Thymus (tissue), 14 donors: ENCODE measurements at places on chromosomes 2 and 18. TPM values are rescaled to one million over a fixed set of nuclear protein-coding genes. Genes with fewer than 3 reads are reported as not detected.

STEAP3 gene
- 0.90 TPM for total RNA-seq

DNA sequence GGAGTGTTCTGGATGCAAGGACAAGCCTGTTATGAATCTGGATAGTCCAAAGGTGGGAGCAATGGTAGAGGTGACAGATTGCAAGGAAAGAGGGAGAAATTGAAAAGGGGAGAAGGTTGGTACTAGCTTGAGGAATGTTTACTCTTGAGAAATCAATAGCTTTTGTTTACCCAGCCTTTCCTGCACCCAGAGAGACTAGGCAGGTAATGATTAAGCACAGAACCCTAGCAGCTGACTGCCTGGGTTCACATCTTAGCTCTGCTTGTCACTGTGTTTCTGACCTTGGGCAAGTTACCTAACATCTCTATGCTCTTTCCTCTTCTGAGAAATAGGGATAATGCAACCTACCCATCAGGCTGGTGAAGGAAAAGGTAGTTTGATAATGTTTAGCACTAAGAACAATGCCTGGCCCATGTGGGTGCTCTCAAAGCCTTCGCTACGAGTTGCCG, 178.6 kb downstream of the MGAT5 start:
- DNase-seq: no peak
- peaks cover 64% of the 10 kb centered on the region for H3K36me3 ChIP-seq
- H3K27ac ChIP-seq: no peak overlapping the region
- H3K4me1 ChIP-seq: no peaks in the 10 kb centered on the region

DNA sequence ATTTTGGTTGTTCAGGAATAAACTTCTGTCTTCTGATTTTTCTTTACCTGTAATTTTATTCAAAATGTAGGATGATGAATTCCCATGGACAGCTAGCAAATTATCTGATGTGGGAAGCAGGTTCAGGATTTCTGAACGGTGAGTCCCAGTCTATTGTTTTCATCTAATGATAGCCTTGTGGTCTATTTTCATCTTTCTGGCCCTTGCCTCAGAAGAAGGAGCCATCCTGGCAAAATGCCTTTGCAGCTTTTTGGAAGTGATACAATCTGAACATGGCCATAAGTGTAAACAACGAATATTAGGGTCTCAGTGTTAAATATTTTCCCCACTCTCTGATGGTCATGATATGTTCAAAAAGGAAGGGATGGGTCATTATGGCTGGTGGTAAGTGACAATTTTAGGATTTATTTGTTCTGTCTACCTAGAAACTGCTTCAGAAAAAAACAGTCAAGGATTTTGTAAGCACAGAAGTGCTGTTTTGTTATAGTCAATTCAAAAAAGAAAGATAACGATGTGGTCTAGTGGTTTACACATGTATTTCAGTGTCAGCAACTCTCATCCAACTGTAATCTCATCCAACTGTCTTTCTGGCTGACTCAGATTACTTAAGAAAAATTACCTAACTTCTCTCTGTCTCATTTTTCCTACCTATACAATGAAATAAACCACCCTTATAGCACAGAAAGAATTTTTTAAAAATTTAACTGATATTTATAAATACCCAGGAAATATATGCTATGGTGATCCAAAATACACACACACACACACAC, 272.6 kb upstream of the ERBB4 start:
- peaks cover 10% of the 10 kb centered on the region for H3K4me1 ChIP-seq
- no peaks in the 10 kb centered on the region for H3K27me3 ChIP-seq
- DNase-seq: peak; percentile 21
- no peak overlapping the region for H3K4me3 ChIP-seq

DNA sequence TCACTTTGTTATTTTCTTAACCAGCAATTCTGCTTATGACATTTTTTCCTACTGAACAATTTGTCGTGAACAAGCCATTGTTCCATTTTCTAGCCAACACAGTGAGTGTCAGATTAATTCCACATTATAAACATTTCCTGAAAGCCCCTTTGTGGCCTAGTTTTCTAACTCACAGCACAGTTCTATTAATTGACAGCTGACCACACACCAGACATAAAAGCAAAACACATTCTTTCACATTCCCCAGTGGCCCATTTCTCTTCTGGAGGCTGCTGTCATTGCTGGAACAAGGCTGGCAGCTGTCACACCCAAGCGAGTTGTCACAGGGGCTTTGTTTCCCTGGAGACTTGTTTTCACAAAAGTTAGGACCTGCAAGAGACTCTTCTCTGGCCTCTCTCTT, 50.7 kb downstream of the RNF152 start:
- H3K4me1 ChIP-seq: no peaks in the 10 kb centered on the region
- no peak for DNase-seq
- no peaks in the 10 kb centered on the region for H3K36me3 ChIP-seq
- no peak overlapping the region for H3K27ac ChIP-seq

DNA sequence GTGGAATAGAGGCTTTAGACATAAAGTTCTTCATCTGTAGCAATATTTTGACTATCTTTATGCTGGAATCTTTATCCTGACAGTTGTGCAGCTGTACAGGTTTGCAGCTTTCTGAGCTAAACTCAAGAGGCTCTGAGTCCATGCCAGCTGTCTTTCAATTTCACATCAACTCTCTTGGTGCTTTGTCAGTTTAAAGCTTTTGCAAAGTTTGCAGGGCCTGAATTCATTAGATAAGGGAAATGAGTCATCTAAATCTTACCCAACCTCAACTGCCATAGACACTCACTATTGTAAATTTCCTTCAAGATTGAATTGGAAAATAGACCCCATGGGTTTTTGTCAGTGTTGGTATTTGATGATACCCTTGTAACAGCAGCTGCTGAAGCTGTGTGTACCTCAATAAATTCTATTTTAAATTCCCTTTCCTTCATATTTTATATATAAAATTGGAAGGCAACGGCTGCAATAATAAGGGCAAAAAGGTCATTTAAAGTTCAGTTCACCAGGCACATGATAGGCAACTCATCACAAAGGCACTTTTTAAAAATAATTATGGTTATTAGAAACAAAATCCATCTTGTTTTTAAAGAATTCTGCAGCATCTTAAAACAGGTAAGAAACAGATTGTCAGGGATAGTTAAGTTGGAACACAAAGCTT, 169.9 kb upstream of the SLC39A10 start:
- no peaks in the 10 kb centered on the region for H3K36me3 ChIP-seq
- DNase-seq: peak; percentile 48
- H3K4me3 ChIP-seq: no peak overlapping the region
- no peak overlapping the region for H3K27ac ChIP-seq
- H3K27me3 ChIP-seq: no peaks in the 10 kb centered on the region
- peaks cover 7% of the 10 kb centered on the region for H3K4me1 ChIP-seq

DNA sequence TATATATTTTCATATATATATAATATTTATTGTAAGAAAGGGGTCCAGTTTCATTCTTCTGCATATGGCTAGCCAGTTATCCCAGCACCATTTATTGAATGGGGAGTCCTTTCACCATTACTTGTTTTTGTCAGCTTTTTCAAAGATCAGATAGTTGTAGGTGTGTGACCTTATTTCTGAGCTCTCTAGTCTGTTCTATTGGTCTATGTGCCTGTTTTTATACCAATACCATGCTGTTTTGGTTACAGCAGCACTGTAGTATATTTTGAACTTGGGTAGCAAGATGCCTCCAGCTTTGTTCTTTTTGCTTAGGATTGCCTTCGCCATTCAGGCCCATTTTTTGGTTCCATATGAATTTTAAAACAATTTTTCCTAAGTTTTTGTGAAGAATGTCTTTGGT, 320.1 kb downstream of the CDH2 start:
- no peak for DNase-seq
- H3K27me3 ChIP-seq: no peaks in the 10 kb centered on the region
- H3K4me3 ChIP-seq: no peak overlapping the region
- H3K27ac ChIP-seq: no peak overlapping the region
- no peaks in the 10 kb centered on the region for H3K36me3 ChIP-seq
- no peaks in the 10 kb centered on the region for H3K4me1 ChIP-seq

GRCh38 chr2:167575276-167575675, 672.1 kb downstream of the STK39 start:
- H3K4me3 ChIP-seq: no peak overlapping the region
- no peaks in the 10 kb centered on the region for H3K4me1 ChIP-seq

GRCh38 chr2:8563814-8564474, 117.9 kb upstream of the ID2 start:
- no peak for DNase-seq
- H3K4me3 ChIP-seq: no peak overlapping the region
- H3K36me3 ChIP-seq: no peaks in the 10 kb centered on the region
- peaks cover 18% of the 10 kb centered on the region for H3K4me1 ChIP-seq

MC2R gene
- total RNA-seq: 0.05 TPM

DNA sequence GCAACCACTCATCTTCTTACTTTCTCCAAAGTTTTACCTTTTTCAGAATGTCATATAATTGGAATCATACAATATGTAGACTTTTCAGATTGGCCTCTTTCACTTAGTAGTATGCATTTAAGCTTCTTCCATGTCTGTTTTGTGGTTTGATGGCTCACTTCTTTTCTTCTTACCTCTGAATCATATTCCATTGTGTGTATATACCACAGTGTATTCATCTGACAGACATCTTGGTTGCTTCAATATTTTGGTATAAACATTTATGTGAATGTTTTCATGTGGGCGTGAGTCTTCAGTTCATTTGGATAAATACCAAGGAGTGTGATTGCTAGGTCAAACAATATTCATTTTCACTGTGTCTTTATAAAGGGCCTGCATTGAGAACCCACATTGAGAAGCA, 136.1 kb upstream of the NOSTRIN start:
- no peak overlapping the region for H3K4me3 ChIP-seq
- H3K27ac ChIP-seq: no peak overlapping the region
- DNase-seq: no peak
- H3K36me3 ChIP-seq: peaks cover 2% of the 10 kb centered on the region
- H3K4me1 ChIP-seq: no peaks in the 10 kb centered on the region

GRCh38 chr18:6107794-6108193, 212.5 kb upstream of the TMEM200C start:
- no peak overlapping the region for H3K4me3 ChIP-seq
- no peak overlapping the region for H3K27ac ChIP-seq
- no peaks in the 10 kb centered on the region for H3K4me1 ChIP-seq
- no peak for DNase-seq

DNA sequence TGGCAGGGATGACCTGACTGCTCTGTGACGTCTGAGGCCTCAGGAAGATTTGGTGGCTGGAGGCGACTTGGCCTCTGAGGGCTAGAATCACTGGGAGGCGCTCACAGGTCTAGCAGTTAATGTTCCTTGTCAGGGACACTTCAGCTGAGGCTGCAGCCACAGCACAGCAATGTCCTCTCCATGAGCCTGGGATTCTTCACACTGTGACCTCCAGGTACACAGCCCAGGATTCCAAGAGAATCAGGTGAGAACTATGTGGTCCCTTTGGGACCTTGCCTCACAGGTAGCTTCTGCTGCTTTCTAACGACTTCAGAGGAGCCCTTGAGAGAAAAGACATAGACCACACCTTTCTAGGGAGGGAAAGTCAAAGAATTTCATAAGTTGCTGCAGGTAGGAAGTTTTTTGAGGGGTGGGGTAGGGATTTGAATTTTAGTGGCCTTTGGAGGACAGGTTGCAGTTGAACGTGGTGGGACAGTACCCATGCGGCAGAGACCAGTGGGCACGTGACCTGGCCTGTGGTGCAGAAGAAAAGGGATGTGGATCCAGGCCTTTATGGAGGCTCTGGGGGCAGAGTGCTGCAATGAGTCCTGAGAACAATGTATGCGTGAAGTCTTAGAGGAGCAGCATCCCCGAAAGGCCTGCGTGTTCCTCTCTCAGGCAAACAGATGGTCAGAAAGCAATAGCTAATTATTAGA, 86.2 kb downstream of the LYPD1 start:
- DNase-seq: no peak
- H3K27ac ChIP-seq: no peak overlapping the region
- H3K4me3 ChIP-seq: no peak overlapping the region
- no peaks in the 10 kb centered on the region for H3K36me3 ChIP-seq
- H3K27me3 ChIP-seq: no peaks in the 10 kb centered on the region

RNU2-63P gene
- total RNA-seq: 91.1 TPM

DNA sequence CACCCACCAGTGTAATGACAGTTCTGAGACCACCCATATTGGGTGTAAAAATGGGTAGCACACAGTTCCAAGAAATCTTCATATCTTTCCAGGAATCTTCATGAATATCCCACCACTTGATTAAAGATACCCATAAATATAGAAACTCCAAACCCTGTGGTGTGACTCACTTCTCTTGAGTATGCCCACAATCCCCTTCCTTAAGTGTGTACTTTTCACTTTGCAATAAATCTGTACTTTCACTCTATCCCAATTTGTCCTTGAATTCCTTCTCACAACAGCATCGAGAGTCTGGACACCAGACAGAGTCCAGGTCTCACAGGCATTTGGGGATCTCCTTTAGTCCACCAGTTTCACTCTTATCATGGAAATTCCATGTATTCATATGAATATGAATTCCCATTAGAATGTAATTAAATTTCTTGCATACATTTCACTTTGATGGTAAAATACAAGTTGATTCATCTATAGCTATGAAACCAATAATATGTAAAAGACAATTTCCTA, 287.0 kb upstream of the SESTD1 start:
- no peak for DNase-seq
- H3K36me3 ChIP-seq: no peaks in the 10 kb centered on the region
- no peaks in the 10 kb centered on the region for H3K27me3 ChIP-seq

RELCH gene
- 20.6 TPM for total RNA-seq
